ENCODE measurements at places on chromosomes 3 and 15. TPM values are rescaled to one million over a fixed set of nuclear protein-coding genes. Genes with fewer than 3 reads are reported as not detected.

The CHAC1 gene
- 12.4 TPM for total RNA-seq

The GCNT3 gene
- total RNA-seq = not detected

The UBAP1L gene
- 5.9 TPM for total RNA-seq

The NPAP1 gene
- not detected for total RNA-seq

The SCAANT1 gene
- total RNA-seq = not detected

The TMC3 gene
- not detected for total RNA-seq

The GPR171 gene
- total RNA-seq = 191 TPM

The SIDT1 gene
- total RNA-seq = 12.2 TPM

The LCMT2 gene
- 15.7 TPM for total RNA-seq

The SLC22A13 gene
- total RNA-seq = 0.78 TPM

The NR2E3 gene
- not detected for total RNA-seq

The KNG1 gene
- not detected for total RNA-seq

The WWTR1 gene
- total RNA-seq = 0.81 TPM

The GRIP2 gene
- not detected for total RNA-seq

The TM4SF18 gene
- total RNA-seq = not detected

The TMEM207 gene
- not detected for total RNA-seq

The RNU5B-1 gene
- not detected for total RNA-seq

Data from activated T-helper 1 cell treated with anti-CD3 and anti-CD28 coated beads, Interleukin-12 subunit alpha, Interleukin-12 subunit beta, Interleukin-2, Interleukin-4 antibody, amounts not matched to agents 30 ng/mL and 10 ng/mL and 1 ng/mL, durations not matched to agents 14 hours and 24 hours and 36 hours (primary cell).